Epithelial cell of esophagus (primary cell): ENCODE measurements at places on chromosomes 1 and 21.
A peak's percentile ranks its signal among the peaks of the same experiment; 100 is the strongest.

GRCh38 chr1:55322842-55323241, 107.7 kb upstream of the USP24 start:
- DNase-seq = no peak

- peak; percentile 93 for DNase-seq
Observed at GRCh38 chr1:28193701-28194161, 17.2 kb upstream of the PTAFR start.

DNA sequence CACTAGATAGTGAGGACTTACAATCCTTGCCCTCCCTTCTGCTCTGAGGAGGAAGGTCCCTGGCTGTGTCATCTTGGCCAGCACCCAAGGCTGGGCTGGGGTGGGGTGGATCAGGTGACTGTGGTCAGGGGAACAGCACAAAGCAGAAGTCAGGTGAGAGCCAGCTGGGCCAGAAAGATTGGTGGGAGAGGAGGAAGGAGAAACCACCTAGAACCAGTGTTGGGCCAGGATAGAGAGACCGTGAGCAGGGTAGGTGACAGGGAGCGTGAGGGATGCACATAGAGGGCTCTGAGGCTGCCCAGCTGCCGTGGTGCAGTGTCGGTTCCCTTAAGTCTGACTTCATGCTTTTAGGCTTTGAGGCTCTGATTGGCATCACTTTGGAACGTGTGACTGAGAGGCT, 22.7 kb downstream of the NCF2 start:
- DNase-seq = peak; percentile 84

- no peak for DNase-seq
Observed at GRCh38 chr1:83741348-83741747, 257.6 kb downstream of the TTLL7 start.

- DNase-seq = peak; percentile 25
Observed at GRCh38 chr1:112508278-112509004, at the start of gene WNT2B. WNT2B (plus strand) TSS chr1:112508965; CDS start chr1:112509263, 298 bp downstream.

GRCh38 chr1:196515904-196516303, 92.3 kb downstream of the KCNT2 start:
- DNase-seq = no peak

DNA sequence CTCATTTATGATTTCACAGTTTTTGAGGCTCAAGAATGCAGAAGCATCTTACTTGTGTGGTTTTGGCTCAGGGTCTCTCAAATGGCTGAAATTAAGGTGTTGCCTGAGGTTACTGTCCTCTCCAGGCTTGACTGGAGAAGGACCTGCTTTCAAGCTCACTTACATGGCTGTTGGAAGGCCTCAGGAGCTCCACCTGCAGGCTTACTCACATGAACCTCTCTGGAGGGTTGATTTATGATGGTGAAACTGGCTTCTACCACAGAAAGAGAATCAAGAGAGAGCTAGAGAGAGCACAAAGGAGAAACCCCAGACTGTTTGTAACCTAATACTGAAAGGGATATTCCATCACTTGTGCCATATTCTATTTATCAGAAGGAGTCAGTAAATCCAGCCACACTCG, 6.2 kb upstream of the KCNK2 start:
- DNase-seq = peak; percentile 80

DNA sequence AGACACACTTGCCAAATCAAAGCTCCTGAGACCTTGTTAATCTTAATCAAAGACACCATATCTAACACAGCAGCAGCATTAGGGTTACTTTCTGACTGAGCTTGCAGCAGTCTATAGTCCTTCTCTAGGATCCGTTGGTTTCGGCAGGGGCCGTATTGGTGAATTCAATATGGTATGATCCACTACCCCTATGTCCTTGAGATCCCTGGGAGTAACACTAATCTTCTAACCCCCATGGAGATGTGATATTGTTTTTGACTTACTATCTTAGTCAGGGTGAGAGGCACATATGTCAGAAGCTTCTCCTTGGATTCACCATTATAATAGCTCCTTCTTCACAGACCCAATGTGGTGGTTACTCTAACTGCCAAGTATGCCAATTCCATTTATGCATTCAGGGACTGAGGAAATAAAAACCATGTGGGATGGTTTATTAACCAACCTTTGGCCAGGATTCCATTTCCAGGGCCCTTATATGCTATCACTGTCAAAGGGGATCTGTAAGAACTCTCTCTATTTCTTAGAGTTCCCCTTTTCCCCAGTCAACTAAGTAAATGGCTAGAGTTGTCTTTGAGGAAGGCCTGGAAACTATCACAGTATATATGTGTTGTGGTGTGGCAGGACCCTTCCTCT, 673.6 kb upstream of the USP24 start:
- DNase-seq = no peak

- peak; percentile 66 for DNase-seq
Observed at GRCh38 chr1:113391649-113392271, 1.4 kb downstream of the MAGI3 start.
